T follicular helper cell (primary cell): ENCODE measurements at places on chromosomes 3 and 15.

DNA sequence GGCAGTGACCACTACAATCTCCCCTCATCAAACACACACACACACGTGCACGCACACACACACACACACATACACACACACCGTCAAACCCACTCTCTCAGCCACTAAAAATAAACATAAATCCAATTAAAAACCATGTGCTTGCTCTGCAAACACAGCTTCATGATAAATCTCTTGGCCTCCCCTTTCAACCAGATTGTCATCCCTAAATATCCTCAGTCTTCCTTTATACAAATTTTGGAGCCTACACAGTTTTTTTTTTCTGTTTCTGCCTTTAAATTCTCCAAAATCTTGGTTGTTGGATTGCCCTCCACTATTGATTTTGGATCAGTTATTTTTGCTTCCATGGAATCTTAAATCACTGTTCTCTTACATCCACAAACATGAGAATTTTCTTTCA lies 245.6 kb downstream of the SATB1 start:
- no peak for DNase-seq

DNA sequence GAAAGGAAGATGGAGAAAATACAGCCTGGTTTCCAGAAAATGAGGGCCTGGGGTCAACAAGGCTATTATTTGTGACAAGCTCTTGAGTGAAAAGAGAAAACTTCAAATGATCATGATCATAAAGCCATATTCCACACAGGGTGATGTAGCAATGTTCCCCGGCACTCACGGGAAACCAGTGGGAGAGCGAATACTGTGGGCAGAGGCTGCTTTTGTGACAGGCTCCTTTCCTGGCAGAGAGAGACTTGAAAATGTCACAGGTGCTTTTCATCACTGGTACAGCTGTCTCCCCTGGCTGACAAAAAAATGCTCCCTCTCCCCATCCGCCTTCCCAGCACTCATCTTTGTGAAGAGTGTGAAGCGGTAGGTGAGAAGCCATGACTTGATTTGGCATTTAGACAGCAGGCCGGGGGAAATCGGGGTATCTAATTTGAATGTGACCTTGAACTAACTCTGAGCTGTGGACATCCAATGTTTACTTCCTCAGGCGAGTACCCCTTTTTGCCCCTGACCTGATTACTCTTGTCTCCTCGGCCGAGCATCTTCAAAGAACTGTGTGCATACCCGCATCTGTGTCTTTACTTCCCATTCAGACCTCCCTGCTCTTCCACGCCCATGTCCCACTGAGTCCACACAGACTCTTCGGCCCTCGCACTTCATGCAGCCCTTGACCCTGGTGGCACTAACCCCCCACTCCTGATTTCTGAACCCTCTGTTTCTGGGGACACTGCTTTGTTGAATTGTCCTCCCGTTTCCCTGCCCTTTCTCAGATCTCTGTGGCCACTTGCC lies 23.2 kb downstream of the CA12 start:
- no peak for DNase-seq

DNA sequence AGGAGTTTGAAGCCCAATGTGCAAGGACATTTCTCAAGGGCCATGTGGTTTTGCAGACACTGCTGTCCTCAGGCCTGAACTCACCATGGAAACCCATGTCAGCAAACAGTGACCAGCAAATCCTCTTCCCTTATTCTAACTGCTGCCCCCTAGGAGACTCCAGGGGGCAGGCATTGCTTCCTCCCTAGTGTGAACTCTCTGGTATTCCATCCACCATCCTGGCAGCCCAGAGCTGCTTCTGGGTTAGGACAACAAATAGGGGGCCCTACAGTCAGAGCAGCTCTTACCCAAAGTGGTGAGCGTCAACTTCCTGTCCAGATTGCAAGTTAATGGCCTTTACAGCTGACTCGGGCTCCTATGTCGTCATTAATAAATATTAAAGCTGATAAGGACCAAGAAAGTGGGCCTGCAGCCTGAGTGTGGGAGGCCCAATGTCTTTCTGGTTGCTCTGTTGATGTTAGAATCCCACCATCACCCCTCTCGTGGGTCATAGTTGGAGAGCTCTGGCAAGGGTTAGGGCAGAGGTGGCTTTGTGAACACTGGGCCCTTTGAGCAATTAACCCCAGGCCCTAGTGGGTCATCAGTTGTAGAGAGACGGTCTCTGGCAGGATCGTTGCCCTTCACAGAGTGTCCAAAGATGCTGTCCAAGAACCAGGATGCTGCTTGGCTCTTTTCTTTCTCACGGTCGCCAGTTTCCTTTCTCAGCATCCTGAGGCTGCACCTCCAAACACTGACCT lies 41.5 kb downstream of the TGM4 start:
- DNase-seq: no peak

GRCh38 chr3:171933441-171933840 lies 90.3 kb downstream of the TMEM212 start:
- no peak for DNase-seq

DNA sequence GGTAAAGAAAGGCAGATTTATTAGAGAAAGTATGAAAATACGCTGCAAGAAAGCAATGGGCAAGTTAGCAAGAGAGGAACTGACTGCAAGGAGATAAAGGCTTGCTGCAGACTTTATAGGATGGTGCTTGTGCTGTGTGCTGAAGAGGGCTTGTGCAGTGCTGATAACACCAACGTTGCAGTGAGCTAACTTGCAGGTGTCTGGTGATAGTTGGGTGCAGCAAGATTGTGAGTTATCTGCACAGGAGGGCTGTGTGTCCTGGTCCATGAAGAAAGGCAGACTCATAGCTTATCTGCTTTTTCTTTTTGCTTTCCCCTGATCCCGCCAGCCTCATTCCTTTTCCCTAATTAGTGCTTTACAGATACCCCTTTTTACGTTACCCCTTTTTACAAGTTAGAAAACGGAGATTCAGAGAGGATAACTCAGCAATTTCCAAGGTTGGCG lies 58.0 kb upstream of the ZNF148 start:
- no peak for DNase-seq

DNA sequence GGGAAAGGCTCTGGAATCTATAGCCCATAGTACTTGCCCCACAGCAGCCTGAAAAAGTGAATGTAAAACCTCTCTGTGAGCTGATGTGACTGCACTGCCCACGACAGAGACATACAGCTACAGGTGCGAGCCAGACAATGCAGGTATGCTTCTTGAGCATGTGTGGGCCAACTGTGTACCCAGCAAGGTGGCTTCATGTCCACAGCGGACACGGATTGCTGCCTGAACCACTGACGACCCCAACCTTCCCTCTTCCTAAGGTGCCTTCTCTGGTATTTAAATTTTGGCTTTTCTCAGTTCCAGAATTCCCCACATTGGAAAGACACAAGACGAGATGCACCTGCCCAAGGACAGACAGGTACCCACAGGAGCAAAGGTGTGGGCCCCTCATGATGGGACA lies 65.8 kb downstream of the SCN5A start:
- no peak for DNase-seq
